ENCODE measurements at places on chromosomes 2 and 18. TPM values are rescaled to one million over a fixed set of nuclear protein-coding genes. Genes with fewer than 3 reads are reported as not detected.
A peak's percentile ranks its signal among the peaks of the same experiment; 100 is the strongest.

Gene DYSF
- 11.4 TPM for total RNA-seq

Gene IRS1
- 0.09 TPM for total RNA-seq

Gene GAL3ST2
- not detected for total RNA-seq

Gene CDH19
- not detected for total RNA-seq

Gene CDH2
- total RNA-seq = 0.35 TPM

Gene CNTNAP5
- not detected for total RNA-seq

Gene REG3A
- total RNA-seq = not detected

Gene SNX17
- total RNA-seq = 100 TPM

GRCh38 chr2:230902180-230902899 is 22.7 kb downstream of the GPR55 start:
- peak; percentile 30 for DNase-seq

GRCh38 chr2:167335541-167335992 is 447.3 kb downstream of the XIRP2 start:
- DNase-seq = no peak

DNA sequence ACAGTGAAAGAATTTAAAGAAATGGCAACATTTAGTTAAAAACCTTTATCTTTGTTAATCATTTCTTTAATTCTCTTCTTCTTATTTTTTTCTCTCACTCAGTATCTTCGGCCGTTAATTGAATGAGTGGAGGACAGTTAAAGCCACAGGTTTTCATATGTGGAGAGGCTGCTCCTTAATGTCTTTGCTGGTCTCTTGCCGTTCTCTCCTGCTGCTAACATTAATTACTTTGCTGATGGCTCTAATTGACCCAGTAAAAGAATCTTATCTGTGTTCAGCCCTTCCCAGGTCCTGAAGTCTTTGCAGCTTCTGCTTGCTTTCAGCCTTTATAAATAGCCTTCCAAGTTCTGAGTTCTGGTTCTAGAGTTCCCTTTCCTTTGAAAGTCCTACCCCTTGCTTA is 77.1 kb downstream of the ADAM23 start:
- DNase-seq = no peak

GRCh38 chr2:16726147-16726546 is 60.5 kb upstream of the CYRIA start:
- DNase-seq = no peak

GRCh38 chr2:163481515-163481914 is 254.3 kb downstream of the FIGN start:
- DNase-seq = no peak

GRCh38 chr2:232652505-232652851 is 19.1 kb downstream of the EFHD1 start:
- DNase-seq = no peak

DNA sequence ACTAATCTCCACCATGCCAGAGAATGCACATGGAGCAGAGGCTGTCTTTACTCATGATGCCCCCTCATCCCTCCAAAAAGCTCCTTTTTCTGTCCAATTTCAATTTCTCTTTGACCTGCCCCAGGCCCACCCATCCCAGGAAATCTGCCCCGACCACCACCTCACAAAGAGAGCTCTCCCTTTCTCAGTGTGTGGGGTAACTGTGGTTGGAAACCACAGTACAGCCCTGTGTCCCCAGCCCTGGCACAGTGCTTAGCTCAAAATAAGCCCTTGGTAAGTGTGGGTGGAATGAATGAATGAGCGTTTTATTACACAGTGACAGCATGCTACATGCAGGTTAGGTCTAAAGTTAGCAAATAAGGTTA is 43.7 kb upstream of the CAB39 start:
- no peak for DNase-seq

DNA sequence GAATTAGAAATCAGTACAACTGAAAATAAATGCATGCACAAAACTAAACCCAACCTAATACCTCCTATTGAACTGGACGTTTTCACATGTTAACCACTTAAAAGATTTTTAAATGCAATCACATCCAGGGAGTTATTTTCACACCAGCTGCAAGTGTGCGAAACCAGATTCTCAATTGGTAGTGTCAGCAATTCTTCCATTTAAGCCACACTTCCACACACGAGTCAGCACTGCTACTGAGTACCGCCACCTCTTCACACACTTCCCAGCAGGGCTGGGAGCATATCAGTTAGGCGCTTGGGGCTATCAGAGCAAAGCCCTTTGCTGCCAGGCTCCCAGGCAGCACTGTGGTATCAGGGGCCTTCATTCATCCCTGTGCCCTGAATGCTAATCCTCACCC is 14.2 kb downstream of the ERCC3 start:
- no peak for DNase-seq

GRCh38 chr18:33805592-33805991 is 227.6 kb downstream of the ASXL3 start:
- DNase-seq = no peak

DNA sequence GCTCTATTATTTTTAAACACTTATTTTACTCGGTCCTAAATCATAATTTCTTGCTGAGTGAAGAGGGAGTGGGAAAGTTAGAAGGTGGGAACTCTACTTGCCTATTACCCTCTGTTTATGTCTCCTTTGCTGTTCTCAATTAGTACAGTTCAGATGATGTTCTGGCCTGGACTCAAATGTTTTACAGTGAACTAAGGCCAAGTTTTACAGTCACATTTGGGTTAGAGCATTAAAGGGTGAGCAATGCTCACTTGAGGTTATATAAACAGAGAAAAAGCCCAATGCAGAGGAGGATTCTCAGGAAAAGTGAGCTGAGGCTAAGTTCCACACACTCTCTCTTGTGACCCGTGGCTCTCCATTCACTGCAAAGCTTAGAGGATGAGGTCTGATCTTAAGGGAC is 52.4 kb downstream of the ITSN2 start:
- no peak for DNase-seq

Measured in natural killer cell (primary cell).